ENCODE measurements at places on chromosomes 5 and 9.

- DNase-seq, result no peak
Observed at GRCh38 chr9:4569101-4569500, 78.8 kb downstream of the SLC1A1 start.

- DNase-seq, result no peak
Observed at GRCh38 chr9:126625329-126626126, 11.8 kb downstream of the LMX1B start.

GRCh38 chr5:67366276-67366675, 169.7 kb upstream of the CD180 start:
- DNase-seq, result no peak

- peak; percentile 11 for DNase-seq
Observed at GRCh38 chr9:98774746-98775145, 21.6 kb downstream of the ANKS6 start.

- DNase-seq, result no peak
Observed at GRCh38 chr9:71465392-71465791, 302.9 kb downstream of the CEMIP2 start.

- DNase-seq, result no peak
Observed at GRCh38 chr5:170121321-170121720, 15.6 kb downstream of the FOXI1 start.

GRCh38 chr9:113513536-113513935, 50.0 kb downstream of the RGS3 start:
- DNase-seq, result no peak

GRCh38 chr5:179907556-179908324, at the start of gene TBC1D9B:
Gene TBC1D9B (minus strand): TSS chr5:179907897. CDS start chr5:179907821, 76 bp downstream.
- DNase-seq, result peak; percentile 66

DNA sequence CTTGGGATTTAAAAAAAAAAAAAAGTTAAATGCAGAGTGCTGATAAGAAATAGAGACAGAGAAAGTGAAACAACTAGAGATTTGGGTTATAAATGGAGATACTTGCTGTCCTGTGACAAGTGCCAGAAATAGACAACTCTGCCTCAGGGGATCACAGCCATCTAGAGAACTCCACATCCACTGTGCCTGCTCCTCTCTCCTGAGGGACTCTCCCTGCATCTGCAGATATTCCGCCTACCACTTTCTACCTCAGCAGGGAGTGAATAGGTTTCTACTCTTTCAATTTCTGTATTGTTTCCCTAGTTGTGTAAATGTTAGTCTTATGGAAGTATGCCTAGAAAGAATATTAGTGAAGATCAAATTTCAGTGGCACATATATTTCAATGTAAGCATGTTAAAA, 307.2 kb downstream of the HTR1A start:
- no peak for DNase-seq

DNA sequence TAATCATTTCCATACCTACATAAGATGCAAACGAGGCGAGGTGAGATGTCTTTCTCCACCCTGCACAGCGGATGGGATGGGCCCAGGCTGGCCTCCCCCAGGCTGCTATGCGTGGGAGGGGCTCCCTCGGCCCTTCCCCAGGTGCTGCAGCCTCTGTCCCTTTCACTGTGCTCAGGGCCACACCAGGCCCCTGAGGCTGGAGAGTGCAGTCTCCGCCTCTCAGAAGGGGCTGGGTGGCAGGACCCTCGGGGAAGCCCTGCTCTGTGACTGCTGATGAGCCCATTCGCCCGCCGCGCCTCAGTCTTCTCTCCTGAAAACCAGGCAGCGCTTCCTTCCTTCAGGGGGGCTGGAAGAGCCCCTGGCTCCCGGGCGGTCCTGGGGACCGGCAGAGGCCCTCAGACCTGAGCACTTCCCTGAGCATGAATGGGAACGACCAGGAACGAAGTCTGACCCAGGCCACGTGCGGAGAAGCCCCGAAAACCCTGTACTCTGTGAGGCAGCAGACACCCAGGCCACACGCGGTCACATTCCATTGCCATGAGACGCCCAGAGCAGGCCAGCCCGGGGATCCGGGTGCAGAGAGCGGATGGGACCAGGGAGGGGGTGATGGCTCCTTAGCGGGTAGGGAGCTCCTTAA, 21.9 kb upstream of the NOTCH1 start:
- DNase-seq, result no peak

DNA sequence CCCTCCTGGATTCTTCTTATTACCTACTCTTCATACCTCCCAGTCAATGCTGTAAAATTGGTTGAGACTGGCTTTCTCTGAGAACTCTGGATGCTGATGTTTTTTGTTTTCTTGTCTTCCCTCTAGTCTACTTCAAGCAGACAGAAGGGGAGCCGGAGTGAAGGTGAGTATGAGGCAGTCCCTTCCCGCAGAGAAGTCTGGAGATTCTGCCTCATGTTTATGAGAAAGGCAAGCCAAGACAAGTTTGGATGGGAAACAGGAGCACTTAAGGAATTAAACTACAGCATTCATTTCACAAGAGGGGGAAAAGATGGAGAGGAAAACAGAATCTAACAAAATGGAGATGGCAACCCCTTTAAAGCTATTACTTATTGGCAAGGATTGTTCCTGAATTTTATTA, 246.1 kb downstream of the TRIM32 start:
- no peak for DNase-seq

GRCh38 chr5:173663352-173664153, 47.1 kb upstream of the BOD1 start:
- no peak for DNase-seq

GRCh38 chr9:133619791-133620190, 10.6 kb upstream of the FAM163B start:
- DNase-seq, result peak; percentile 61

DNA sequence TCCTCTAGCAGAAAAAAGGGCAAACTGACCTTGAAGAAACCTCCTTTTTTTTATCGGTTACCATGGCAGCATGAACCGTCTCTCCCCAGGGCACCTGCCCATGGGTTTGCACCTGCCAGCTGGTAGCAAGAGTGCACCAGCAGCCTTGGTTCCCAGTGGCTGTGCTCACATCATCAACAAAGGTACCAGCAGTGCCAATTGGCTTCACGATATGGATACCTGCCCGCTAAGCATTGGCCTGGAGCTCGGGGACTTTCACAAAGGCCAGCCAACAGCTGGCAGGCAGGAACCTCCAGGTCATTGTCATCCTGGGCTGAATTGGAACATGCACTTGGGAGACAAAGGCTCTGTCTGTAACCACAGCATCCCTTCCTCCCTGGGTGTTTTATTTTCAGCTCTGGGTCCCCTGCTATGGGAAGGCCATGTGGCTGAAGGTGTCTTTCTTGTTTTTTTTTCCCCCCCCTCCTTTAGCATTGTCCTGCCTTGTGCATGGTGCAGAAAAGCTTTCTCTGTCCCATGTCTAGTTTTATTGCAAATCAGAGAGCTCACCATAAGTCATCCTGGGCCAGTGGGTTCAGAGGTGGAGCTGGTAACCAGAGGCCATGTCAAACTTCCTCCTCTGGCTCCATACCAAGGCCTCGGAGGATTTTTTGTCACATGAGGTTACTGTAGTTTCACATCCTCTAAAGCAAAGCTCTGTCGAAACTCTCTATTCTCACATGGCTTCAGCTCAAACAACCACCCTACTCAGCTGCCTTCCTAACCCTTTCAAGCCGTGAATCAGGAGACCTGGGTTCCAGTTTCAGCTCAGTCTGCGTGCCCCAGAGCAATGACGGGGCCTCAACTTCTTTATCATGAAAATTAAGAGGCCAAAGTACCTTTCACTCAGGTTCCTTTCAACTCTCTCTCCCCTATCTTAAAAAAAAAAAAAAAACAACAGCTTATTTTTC, 145.5 kb upstream of the MAP3K1 start:
- DNase-seq, result peak; percentile 3

DNA sequence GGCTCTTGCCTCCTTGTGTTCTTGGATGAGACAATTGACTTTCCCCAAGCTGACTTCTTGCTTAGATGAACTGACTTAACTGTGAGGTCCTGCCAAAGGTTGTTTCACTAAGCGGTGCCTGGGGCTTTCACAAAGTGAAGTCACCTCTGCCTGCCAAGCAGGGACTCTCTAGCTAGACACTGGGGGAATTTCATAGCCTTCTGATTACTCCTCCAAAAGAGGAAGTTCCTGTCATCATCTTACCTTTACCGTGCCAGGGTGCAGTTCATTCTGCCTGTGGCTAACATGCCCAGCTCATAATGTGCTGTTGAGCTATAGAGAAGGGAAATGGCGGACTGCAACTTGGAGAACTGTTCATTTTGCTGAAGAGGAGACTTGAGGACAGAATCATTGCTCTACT, 472.0 kb upstream of the WWC1 start:
- DNase-seq, result no peak

DNA sequence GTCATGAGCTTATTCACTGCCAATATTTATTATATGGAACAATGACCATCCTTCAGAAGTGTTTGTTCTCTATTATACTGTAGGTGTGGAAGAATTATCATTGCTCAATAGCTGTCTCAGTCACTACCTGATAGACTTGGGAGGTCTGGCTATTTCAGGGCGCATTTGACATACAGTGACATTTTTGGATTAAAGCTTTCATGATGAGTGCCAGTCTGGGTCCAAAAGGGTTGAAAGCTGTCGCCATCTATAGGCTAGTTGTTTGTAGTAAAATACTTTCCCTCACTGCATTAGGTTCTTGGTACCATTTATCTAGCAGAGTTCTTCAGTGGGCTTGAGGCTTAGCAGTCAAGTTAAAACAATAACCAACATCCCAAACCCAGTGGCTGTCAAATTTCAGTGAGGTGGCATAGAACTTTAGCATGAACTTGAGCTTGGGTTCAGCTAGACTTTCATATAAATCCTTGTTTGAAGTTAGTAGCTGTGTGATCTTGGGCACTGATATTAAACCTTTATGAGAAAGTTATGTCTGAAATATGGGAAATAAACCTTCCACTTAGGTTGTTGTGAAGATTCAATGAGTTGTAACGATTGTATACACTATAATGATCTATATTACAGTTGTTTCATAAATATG, 110.5 kb upstream of the CDKN2B start:
- peak; percentile 62 for DNase-seq

DNA sequence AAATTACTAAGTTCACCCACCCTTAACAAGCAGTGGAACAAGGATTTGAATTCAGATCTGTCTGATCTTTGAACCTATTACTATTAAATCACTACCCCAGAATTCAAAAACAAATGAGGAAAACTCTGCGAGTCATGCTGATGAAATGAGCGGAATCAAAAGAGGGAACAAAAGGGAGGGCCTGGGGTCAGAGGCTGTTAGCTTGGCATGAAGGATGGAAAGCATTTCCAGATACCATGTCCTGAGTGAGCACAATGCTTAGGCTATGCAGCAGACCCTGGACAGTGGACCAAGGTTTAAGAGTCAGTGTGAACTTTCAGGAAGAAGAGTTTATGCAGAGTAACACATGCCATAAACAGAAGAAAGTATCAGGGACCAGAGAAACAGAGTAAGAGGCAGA, 30.5 kb downstream of the GRIA1 start:
- DNase-seq, result no peak

- no peak for DNase-seq
Observed at GRCh38 chr5:56833325-56833724, 18.0 kb downstream of the MAP3K1 start.

- DNase-seq, result no peak
Observed at GRCh38 chr9:128940946-128941755, 6.3 kb downstream of the DOLK start.

- no peak for DNase-seq
Observed at GRCh38 chr9:83059417-83059816, 3.5 kb downstream of the RASEF start.

GRCh38 chr5:142447887-142448286, 123.1 kb upstream of the SPRY4 start:
- DNase-seq, result no peak

DNA sequence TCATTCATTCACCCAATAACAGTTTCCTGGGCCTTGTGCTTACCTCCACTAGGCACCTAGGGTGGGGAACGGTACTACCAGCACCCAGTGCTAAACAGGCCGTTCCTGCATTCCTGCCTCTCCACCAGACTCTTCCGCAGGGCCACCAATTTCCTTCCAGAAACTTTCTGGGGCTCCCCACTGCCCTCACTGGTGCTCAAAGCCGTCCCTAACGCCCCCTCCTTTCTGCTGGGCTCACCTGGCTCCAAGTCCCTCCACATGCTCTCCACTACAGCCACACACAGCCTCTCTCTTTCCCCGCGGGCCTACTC, 1.4 kb downstream of the PHF19 start:
- DNase-seq, result no peak

DNA sequence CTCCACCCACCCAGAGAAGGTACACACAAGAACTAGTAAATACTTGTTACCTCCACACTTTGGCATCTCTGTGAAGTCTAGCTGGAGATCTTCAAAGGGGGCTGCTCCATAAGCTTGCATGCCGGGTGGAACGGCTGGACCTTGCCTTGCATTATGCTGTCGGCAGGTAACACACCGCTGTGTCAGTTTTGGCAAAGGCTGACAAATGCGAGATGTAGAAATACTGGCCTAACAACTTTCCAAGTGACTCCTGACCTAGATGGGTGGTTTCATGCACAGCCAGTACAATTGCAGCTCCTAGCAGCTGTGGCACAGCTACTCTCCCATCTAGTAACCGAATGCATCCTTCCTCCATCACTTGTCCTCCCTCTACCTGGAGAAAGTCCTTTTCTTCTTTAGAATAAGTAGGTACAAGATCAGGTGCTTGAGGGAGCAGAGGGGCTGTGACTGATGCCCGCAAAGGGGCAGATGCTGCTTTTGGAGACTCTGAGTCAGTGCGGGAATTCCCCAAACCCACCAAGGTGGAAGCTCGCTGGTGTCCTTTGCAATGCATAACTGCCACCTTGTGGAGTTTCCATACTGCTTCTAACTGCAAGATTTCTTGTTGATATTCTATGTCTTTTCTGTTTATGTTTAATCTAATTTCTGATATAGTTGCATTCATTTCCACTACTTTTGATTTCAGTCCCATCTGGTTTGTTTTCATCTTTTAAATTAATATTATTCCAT, 78.4 kb downstream of the TMEM161B start:
- DNase-seq, result no peak

- no peak for DNase-seq
Observed at GRCh38 chr5:120555345-120555744, 91.2 kb downstream of the PRR16 start.

DNA sequence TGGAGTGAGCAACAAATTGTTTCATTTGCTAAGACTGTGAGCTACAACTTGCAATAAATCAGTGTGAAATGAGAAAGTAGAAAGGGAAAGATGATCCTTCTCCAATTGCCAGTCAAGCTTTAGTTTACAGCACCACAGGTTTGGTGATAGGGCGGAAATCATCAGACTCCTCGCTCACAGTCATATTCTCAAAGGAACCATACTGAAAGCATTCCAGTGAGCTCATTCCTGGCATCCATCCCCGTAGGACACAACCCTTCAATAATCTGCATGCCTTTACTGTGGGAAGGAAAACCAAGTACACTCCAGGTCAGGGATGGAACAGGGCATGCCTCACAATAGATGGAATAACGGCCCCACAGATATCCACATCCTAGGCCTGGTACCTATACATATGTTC, 80.7 kb downstream of the FSTL4 start:
- DNase-seq, result no peak

GRCh38 chr9:101859620-101860019, 121.2 kb upstream of the GRIN3A start:
- no peak for DNase-seq

Measured in T-helper 1 cell (primary cell).